ENCODE measurements at places on chromosomes 13 and 19. TPM values are rescaled to one million over a fixed set of nuclear protein-coding genes. Genes with fewer than 3 reads are reported as not detected.

PRSS57 gene
- not detected for total RNA-seq

F2RL3 gene
- 2.5 TPM for total RNA-seq

ZNF525 gene
- 16.1 TPM for total RNA-seq

ZNF599 gene
- total RNA-seq, result 10.0 TPM

CAPN12 gene
- total RNA-seq, result 5.6 TPM

- DNase-seq, result peak; percentile 82
Observed at GRCh38 chr19:42255766-42256745, 1.1 kb upstream of the ERF start.

- no peak for DNase-seq
Observed at GRCh38 chr19:5218255-5218855, 122.3 kb downstream of the PTPRS start.

- DNase-seq, result no peak
Observed at GRCh38 chr13:76610819-76611415, 275.3 kb downstream of the KCTD12 start.

- peak; percentile 63 for DNase-seq
Observed at GRCh38 chr13:42760951-42761350, 20.4 kb upstream of the FAM216B start.

Data from sciatic nerve (tissue), 2 donors.